Fibroblast of skin of abdomen (primary cell): ENCODE measurements at places on chromosomes 1 and 21.

GRCh38 chr1:11765661-11766428 lies 3.9 kb downstream of the C1orf167 start:
- no peak for DNase-seq

GRCh38 chr21:44846485-44847260 lies 26.8 kb downstream of the PTTG1IP start:
- DNase-seq = peak; percentile 40

DNA sequence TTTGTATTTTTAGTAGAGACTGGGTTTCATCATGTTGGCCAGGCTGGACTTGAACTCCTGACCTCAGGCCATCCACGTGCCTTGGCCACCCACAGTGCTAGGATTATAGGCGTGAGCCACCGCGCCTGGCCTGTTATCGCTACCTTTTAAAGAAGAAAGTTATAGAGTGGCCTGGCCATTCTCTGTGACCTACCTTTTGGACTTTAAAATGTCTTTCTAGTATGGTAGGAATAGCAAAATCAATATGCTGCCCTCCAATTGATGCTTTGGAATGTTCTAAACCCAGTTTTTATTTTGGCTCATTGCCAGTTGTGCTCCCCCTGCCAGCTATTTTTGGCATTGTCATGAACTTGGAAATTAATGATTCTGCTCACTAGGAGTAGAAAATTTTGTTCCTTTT lies 19.9 kb downstream of the HIPK1 start:
- no peak for DNase-seq

GRCh38 chr1:32969566-32969965 lies 5.0 kb upstream of the RNF19B start:
- peak; percentile 87 for DNase-seq

DNA sequence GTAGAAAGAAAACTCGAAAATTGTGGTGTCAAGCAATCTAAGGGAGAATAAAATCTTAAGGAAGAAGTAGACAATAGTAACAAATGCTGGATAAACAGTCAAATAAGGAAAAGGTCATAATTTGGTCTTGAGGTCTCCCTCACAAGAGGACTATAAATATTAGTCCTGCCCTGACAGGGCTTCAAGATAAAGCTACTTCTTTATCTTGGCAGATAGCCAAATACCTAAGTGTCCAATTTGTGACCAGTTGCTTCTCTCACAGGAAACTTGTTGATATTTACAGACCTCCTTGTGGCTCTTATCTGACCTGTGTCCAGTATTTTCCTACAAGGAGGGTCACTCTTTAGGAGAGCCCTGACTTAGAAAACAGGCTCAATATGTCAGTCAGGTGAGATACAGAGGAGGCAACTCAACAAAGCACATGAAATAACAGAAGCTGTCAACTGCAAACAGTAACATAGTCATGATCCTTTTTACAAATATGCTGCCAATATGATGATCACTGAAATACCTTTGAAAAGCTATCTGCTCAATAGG lies 88.8 kb downstream of the TNNI3K start:
- no peak for DNase-seq

- DNase-seq = no peak
Observed at GRCh38 chr21:45901061-45901690, 80.4 kb upstream of the COL6A1 start.

- peak; percentile 63 for DNase-seq
Observed at GRCh38 chr1:161227196-161227871, 1.5 kb downstream of the TOMM40L start.

- no peak for DNase-seq
Observed at GRCh38 chr1:150969626-150970025, 5.0 kb downstream of the CERS2 start.

GRCh38 chr1:60367532-60367931 lies 294.0 kb upstream of the C1orf87 start:
- DNase-seq = no peak

- no peak for DNase-seq
Observed at GRCh38 chr21:33370305-33370704, 32.9 kb upstream of the IFNGR2 start.

GRCh38 chr1:91591175-91591974 lies 90.7 kb downstream of the CDC7 start:
- DNase-seq = no peak

DNA sequence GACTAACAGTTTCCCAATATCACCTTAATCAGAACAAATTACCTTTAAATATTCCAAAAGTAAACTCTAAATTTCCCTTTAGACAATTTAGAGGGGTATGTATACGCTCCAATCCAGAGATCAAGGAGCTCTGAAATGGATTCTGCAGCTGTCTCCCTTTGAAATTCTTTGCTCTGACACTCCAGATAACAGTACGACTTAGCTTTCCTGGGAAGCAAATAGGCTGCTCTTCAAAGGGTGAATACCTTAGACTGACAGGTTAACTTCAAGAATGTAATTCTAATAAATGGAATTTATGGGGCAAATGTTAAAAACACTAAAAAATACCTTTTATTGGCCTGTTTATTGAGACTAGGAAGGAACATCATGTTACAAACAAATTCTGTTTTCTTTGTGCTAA lies 357.2 kb downstream of the USP25 start:
- DNase-seq = no peak

DNA sequence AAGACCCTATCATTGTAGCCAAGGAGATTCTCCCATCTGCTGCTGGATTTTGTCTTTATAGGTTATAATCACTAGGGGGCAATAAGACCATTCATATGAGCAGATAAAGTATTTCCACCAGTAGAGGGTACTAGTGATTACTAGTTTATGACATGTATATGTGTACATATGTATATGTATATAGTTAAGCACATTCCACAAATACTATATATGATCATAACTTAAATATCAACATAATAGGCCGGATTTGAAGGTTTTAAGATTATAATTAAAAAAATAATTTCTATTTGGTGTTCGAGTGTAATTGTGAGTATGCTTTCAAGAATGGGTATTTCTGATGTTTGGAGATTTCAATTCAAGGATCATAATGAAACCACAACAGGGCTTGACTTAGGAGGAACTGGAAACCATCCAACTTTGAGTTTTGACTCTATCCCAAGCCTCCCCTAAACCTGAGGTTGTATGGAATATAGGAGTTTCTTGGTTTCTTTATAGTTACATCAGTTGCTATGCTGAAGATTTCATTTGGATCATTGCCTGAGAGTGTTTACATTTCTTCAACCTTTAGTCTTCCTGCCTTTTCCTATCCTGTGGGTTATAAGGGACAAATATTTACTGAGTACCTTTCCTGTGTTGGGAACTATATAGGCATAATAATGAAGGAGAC lies 16.9 kb downstream of the TCEANC2 start:
- DNase-seq = peak; percentile 65

GRCh38 chr1:241610056-241610815 lies 29.9 kb downstream of the CHML start:
- no peak for DNase-seq

DNA sequence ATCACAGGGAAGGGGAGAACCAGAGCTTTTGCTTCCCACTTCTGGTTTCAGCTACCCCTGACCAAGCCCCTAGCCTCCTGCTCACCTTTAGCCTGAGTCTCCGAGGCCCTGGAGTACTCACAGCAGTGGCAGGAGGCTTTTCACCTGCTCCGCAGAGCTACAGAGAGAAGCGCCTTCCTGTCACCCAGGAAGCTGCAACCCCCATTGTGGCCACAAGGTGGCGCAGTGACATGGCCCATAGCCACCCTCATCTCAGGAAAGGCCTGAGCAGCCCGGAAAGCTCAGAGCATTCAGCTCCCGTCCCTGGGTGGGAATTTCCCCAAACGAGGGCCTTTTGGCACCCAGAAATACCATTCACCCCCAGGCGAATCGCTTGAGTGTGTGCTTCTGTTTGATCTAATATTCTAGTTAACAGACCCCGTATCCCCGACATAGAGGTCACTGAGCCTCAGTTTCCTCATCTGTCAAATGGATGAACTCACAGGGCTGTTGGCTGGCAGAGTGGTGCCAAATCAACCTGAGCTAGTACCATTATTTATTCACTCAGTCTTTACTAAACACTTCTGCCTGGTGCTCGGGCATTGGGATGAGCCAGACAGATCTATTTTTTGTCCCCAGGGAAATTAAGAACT lies 25.3 kb downstream of the A3GALT2 start:
- DNase-seq = peak; percentile 70

GRCh38 chr1:226662642-226663326 lies 76.3 kb downstream of the ITPKB start:
- peak; percentile 92 for DNase-seq

DNA sequence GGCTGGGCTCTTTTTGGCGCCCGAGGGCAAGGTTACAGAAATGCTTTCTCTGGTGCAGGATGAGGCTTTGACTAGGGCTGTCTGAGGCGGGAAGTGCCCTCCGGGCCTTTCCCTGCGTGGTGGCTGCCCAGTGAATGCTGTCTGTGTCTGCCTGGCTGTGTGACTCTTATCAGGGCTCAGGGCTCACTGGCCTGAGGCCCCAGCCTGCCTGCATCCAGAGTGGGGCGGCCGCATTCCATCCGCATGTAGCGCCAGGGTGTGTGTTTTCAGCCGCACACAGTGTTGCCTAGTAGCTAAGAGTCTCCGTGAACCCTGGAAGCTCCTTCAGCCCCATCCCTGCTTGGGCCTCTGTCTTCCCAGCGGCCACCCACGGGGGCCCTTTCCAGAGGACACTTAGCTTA lies 59.1 kb downstream of the FAAP20 start:
- peak; percentile 51 for DNase-seq

- DNase-seq = no peak
Observed at GRCh38 chr1:22953057-22953739, 19.5 kb downstream of the LACTBL1 start.

DNA sequence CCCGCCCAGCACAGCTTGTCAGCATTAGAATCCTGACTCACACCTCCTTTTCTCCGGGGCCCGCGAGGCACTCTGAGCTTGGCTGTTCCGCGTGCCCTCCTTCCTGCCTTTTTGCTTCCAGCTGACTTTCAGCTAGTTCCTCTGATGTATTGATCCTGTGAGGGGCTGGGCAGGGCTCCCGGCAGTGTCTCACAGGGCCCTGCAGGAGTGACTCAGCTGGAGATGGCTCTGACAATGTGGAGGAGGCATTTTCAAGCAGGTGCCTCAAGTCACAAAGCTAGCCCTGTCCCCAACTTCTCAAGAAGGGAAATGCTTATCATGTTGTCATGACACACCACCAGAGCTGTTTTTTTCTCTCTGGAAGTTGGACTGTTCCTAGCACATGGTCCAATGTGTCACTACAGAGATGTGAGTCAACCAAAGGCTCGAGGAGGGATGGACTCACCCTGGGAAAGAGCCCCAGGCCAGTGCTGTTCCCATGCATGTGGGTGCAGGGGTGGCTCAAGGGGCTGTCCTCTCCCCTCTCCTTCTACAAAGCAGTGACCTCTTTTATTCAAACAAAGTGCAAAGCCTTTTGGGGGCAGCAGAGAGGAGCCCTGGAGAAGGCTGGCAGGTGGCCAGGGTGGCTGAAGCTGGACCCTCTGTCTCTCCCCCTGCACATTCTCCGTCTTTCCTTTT lies 30.6 kb downstream of the SYT6 start:
- peak; percentile 40 for DNase-seq

DNA sequence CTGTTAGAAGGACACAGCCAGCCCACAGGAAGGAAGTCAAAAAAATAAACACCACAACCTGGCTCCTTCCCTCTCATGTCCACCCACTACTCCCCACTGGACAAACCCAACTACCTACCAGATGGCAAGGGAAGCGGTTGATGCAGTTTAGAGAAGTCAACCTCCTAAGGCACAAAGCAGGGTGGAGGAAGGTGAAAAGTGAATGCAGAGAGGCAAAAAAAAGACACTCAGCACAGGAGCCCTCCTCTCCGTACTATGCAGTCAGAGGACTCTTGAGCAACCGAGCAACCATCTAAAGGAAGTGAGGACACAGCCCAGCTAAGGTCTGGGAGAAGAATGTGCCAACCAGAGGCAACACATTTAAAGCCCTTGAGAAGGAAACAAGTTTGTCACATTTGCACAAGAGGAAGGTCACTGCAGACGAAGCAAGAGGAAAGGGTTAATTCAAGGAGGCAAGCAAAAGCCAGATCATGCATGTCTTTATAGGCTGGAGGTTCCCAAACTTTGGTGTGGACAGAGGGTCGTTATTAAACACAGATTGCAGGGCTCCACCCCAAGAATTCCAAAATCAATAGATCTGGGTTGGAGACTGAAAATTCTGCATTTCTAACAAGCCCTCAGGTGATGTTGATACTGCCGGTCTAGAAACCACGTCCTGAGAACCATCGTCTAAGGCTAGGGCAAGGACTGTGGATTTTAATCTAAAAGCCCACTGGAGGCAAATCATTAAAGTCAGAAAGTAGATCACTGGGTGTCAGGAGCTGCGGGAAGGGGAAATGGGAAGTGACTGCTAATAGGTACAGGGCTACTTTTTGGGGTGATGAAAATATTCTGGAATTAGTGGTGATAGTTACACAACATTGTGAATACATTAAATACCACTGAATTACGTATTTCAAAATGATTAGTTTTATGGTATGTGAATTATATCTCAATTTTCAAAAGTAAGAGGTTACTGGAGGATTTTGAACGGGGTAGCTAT lies 19.7 kb downstream of the TP53BP2 start:
- DNase-seq = no peak

- DNase-seq = no peak
Observed at GRCh38 chr1:164991763-164992314, 364.7 kb downstream of the LMX1A start.

DNA sequence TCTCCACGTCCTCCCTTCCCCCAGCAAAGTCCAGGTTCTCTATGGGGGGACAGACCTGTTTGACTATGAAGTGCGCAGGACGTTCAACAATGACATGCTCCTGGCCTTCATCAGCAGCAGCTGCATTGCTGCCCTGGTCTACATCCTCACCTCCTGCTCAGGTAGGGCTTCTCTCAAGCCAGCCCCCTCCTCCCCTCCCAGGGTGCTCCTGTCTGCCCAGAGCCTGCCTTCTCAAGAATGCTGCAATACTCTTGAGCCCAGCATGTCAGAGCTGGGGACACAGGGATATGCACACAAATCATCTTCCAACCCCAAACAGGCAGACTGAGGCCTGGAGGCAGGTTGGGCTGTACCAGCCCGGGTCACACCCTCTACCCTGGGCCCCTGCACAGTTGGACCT lies 35.4 kb downstream of the DISP3 start:
- DNase-seq = no peak

GRCh38 chr1:145960468-145961108 lies 2.8 kb upstream of the LIX1L start:
- peak; percentile 60 for DNase-seq

GRCh38 chr1:37667023-37667671 lies 25.2 kb upstream of the CDCA8 start:
- no peak for DNase-seq

GRCh38 chr1:91684481-91685196 lies 184.0 kb downstream of the CDC7 start:
- DNase-seq = peak; percentile 72

- DNase-seq = peak; percentile 82
Observed at GRCh38 chr1:174968750-174969244, 30.9 kb upstream of the CACYBP start.

- no peak for DNase-seq
Observed at GRCh38 chr1:31145648-31146047, 80.1 kb upstream of the PUM1 start.
